ENCODE measurements at places on chromosomes 7 and 10.
A peak's percentile ranks its signal among the peaks of the same experiment; 100 is the strongest.

- peak; percentile 10 for DNase-seq
Observed at GRCh38 chr10:20839141-20839540, 58.0 kb downstream of the NEBL start.

GRCh38 chr7:45238806-45239205 is 81.2 kb downstream of the RAMP3 start:
- no peak for DNase-seq

DNA sequence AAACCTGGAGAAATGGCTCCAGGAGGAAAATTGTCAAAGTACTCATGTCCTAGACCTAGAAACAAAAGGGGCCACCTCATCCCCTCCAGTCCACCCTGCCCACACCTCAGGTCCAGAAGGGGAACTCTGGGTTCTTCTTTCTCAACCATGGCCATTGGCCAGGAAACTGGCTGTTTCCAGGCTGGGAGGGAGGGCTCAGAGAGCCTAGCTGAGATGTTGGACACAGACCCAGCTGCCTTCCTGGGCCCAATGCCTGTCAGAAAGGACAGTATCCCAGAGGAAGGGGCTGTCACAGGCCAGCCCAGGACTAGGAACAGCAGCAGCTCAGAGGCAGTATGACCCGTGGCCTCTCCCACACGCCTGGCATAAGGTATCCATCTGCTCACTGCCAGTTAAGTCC is 9.6 kb downstream of the GRID1 start:
- no peak for DNase-seq

- peak; percentile 80 for DNase-seq
Observed at GRCh38 chr10:28754930-28755718, 77.8 kb downstream of the BAMBI start.

DNA sequence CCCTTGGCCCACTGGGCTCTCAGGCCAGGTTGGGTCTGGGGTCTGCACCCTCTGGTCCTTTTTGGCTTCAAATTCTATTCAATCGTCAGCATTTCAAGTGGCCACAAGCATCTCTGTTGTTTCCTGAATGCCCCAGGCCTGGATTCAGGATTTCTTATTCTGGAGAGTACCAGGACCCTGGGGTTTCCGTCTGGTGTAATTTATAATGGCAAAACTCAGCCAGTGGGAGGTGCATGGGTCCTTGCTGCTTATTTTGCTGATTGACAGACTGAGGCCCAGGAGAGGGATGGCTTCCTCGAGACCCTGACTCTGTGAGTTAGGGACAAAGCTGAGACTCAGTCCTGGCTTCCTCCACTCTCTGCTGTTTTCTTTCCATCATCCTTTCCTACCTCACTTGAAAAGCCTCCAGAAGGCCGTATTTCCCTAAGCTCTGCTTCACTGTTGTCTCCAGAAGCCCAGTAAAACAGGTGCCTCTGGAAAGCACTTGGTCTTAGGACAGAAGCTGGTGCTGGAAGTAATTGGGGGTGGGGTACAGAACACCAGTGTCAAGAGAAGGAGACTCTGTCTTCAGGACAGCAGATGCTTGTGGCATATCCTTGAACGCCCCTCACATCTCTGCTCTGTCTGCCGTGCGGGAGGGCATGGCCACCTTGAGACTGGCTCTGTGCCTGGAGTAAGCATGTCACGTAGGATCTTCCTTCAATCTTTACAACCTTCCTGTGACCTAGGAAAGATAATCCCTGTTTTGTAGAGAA is 39.4 kb upstream of the SH2D4B start:
- no peak for DNase-seq

DNA sequence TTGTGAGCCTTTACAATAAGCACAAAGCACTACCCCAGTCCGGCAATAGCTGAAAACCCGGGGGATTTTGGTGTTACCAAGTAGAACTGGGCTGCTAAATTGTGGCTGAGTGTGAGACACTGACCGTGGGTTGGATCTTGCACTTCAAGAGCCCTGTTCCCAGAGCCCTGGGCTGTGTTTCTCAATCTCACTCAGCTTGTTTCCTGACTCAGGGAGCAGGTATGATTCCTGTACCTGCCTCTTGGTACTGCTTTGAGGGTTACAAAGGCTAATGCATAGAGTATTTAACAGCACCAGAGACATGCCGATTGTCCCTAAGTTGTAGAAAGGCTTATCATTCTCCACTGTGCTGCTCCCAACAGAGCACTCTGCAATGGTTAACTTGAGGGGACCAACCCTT is 134.6 kb downstream of the TEX36 start:
- DNase-seq = no peak

DNA sequence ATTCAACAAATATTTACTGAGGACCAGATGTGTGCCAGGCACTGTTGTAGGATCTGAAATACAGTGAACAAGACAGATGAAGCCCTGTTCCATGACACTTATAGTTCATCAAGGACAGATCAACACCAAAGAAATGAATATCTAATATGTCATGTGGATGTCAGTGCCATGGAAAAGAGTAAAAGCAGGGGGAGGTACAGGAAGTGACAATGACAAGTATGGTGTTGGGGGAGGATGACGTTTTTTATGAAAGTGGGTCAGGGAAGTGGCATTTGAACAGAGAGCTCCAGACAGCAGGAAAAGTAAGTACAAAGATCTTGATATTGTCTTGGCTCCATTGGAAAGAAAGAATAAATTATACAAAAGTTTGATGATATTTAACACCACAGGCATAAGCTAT is 7.0 kb upstream of the SFMBT2 start:
- no peak for DNase-seq

DNA sequence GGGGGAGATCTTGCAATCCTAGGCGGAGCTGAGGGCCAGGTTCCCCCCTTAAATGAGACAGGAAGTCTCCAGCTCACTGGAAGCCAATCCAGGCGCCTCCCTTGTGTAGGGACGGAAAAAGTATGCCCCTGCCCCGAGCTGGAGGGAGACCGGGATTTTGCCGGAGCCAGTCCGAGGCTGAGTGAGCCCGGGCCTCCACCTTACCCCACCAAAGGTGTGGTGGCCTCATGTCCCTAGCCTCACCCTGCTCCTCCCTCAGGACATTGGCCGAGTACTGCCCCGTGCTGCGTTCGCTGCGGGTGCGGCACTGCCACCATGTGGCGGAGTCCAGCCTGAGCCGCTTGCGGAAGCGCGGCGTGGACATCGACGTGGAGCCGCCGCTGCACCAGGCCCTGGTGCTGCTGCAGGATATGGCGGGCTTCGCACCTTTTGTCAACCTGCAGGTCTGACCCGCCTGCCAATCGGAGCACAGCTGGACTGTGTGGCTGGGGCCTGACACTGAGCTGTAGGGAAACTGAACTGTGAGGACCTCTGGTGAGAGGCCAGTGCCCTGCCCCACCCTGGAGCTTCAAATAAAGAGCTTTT is 2.0 kb downstream of the FBXL15 start:
- DNase-seq = peak; percentile 78

DNA sequence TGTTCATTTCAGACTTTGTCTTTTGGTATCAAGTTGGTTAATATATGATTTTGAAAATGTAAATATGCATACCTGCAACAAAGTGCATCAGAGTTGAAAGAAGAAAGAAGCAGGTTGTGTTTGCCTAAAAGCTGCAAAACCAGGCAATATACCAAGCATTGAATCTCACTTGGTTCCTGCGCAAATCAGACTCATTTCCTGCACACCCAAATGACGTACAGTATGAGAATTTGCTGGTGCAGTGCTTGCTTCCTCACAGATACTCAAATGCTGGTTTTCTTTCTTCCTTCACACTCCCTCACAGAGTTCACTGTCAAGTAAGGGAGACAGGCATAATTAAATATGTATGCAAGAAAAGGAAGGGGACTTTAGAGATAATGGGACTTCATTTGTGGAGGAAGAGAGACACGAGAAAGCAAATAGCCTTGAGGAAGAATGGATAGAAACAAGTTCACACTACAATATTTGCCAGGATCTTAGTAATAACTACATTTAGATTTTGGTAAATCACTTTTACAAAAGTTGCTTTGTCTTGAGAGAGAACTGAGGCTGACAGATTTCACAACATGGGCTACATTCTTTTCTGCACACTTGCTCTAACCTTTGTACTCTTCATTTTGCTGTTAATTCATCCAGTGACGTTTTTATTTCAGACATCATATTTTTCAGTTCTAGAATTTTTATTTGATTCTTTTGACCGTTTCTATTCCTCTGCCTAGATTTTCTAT is 56.9 kb upstream of the AOAH start:
- no peak for DNase-seq

GRCh38 chr10:110751850-110752249 is 107.7 kb downstream of the RBM20 start:
- DNase-seq = no peak

DNA sequence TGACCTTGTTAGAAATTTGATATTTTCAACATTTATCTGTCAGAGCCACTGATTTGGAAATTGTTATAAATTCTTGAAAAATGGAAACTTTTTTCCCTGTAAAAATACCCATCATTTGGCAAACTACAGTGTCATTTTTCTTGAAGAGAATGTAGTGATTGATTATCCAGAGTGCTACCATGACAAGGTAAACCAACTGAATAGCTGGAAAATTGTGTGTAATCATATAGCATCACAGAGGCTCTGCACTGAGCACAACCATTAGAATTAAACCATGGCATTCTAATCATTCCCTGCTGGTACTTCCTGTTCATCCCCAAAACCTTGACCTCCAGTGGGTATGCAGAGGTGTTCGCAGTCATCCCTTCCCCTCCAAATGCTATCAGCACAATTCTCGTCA is 240.3 kb upstream of the LRGUK start:
- no peak for DNase-seq

DNA sequence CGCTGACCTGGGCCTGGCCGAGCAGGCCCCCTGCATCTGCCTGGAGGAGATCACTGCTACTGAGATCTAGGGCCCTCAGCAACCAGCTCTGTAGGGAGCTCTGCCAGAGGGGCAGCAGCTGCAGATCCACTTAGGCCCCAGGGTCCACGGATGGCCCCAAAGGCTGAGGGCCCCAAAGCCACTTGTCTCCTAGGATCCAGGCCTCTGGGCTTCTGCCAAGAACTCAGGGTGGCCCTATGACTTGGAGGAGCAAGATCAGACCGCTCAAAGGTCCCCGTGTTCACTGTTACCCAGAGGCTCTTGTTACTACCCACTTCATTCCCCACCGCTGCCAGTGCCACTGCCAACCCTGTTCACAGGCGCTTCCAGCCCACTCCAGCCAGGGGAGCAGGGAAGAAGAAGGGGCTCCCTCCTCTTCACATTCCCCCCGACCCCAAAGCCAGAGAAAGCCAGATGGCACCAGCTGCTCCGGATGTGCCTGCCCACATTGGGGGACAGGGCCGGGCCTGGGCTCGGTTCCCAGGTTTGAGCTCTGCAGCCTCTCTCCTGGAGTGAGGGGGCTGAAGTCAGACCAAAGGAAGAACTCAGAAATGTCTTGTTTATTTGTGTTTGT is 7.6 kb downstream of the LZTS2 start:
- DNase-seq = no peak

DNA sequence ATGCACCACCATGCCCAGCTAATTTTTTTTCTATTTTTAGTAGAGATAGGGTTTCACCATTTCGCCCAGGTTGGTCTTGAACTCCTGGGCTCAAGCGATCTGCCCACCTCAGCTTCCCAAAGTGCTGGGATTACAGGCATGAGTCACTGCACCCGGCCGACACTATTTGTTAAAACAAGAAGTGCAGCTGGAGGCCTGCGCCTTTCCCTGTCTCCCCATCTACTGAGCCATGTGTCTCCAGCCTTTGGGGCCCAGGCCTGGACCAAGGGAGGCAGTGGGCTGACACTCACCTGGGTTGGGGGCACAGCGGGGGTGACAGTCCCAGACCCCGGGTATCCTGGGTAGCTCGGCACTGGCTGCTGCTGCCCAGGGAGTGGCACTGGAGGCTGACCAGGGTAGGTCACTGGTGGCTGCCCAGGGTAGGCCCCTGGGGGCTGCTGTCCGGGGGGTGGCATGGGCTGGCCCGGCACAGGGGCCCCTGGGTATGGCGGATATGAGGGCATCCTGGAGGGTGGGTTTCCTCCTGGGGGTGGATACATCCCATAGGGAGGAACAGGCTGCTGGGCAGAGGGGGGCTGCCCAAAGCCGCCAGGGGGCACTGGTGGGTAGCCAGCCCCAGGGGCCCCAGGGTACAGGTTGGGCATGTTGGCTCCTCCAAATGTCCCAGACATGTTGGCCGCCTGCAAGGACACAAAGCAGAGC is 36.3 kb downstream of the PLAC9 start:
- DNase-seq = no peak

DNA sequence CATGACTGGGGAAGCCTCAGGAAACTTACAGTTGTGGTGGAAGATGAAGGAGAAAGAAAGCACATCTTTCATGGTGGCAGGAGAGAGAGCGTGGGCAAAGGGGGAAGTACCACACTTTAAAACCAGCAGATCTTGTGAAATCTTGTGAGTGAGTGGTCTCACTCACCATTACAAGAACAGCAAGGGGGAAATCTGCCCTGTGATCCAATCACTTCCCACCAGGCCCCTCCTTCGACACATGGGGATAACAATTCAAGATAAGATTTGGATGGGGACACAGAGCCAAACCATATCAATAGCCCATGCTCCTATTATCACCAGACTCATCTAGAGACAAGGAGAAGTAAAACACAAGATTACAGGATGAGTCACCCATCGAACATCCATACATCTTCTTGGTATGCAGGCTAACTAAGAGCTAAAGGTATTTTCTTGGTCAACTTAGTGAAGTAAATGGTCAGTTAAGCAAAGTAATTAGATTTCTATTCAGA is 55.3 kb upstream of the YAE1 start:
- DNase-seq = peak; percentile 48

DNA sequence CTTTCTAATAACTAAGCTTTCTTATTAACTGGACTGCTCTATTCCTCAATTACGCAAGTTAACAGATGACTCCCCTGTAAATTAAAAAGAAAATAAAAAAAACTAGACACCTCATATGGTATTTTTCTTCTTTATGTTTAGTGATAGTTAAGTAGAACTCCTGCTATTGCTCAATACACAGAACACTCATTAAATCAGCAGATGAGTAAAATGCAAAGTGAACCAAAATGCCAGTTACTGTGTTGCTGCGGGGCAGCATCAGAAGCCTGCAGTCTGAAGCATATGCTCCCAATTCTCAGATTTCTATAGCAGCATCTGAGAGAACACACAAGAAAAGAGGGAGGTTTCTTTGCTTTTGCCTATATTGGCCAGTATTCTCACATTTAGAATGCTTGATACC is 28.4 kb downstream of the CDK6 start:
- peak; percentile 51 for DNase-seq

- DNase-seq = no peak
Observed at GRCh38 chr10:17217631-17218232, 10.3 kb upstream of the VIM start.

GRCh38 chr7:68399991-68400590 is 1198.2 kb upstream of the AUTS2 start:
- no peak for DNase-seq

Data from choroid plexus epithelial cell (primary cell).